ENCODE measurements at places on chromosomes 7 and 10.

- no peak for DNase-seq
Measured at GRCh38 chr10:34737772-34738169, 77.3 kb downstream of the PARD3 start.

DNA sequence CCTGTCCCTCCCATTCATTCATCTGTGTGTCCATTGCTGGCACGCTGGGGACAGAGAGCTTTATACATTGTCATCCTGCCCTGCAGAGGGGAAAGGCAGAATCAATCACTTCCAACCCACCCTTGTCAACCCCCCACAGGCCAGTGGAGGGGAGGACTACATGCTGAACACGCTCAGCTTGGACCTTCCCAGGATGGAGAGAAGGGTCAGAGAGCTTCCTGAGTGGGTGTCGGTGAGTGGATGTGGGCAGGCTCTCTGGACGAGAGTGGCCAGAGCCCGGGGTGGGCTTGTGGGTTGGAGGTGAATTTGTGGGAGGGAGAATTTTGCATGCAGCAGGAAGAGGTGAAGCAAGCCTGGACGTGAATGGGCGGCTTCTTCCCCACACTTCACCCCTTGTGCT, 93.9 kb downstream of the DNAJB6 start:
- no peak for DNase-seq

DNA sequence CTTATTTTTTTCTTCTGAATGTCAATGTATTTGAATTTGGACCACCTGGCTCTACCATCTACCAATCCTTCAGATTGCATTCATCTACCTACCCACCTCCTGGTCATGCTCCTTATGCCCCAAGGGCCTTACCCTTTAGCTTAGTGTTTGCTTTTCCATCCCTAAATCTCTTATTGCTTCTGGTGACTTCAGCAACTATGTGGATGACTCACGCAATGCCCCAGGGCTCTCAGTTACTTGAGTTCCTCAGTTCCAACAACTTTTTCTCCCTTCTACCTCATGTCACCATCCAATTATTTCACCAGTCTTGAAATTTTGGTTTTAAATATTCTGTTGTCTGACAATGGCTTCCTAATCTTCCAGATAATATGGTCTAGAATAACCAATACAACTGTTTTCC, 118.9 kb downstream of the CFAP58 start:
- no peak for DNase-seq

DNA sequence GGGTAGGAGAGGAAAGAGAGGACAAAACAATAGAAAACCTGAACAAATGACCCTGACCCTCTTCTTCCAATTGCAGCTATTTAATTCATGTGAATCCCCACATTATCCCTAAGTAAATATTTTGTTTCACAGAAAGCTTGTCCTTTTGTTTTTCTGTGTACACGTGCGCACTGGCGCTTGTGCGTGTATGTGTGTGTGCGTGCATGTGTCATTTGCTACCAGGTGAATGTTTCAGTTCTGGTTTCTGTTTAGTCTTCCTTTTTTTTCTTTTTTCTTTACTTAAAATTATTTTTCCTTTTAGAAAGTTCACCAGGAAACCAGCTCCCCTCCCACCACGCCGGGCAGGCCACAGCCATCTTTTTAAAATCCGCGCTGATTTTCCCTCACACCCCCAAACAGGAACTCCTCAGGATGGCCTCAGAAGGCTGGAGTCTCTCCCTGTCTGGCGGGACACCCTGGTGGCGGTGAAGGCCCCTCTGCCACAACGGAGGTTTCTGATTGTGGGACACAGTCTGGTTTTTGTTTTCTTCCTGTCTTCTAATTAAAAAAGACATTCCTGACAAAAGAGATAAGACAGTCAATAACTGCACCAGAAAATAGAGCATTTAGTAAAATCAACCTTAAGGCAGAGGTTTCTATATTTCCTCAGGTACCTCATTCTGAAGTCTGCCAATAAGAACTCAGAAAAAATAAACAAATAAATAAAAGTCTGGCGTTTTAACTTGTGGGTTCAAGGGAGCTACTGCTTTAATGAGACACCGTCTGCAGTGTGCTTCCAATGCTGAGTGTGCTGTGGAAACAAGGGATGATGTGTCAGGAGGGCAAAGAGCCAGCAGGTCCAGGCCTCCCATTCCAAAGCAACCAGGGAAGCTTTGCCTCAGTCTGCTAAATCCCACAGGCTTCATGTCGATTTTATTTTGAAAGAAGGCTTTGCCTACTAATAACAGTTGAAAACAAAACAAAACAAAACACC, 17.4 kb downstream of the IRF5 start:
- DNase-seq: no peak

All from activated naive CD4-positive, alpha-beta T cell treated with Interleukin-2 at 50 U/mL for 16 hours (primary cell).